Activated gamma-delta T cell treated with anti-CD3 and anti-CD28 coated beads, Interleukin-2, amount 50 U/mL, for 16 hours (primary cell): ENCODE measurements at places on chromosomes 1 and 21.

GRCh38 chr1:230854423-230854822, 13.9 kb downstream of the C1orf198 start:
- DNase-seq: no peak

GRCh38 chr1:93729502-93729901, 47.9 kb upstream of the BCAR3 start:
- DNase-seq: no peak

- no peak for DNase-seq
Measured at GRCh38 chr1:75614399-75614756, 3.5 kb upstream of the SLC44A5 start.

DNA sequence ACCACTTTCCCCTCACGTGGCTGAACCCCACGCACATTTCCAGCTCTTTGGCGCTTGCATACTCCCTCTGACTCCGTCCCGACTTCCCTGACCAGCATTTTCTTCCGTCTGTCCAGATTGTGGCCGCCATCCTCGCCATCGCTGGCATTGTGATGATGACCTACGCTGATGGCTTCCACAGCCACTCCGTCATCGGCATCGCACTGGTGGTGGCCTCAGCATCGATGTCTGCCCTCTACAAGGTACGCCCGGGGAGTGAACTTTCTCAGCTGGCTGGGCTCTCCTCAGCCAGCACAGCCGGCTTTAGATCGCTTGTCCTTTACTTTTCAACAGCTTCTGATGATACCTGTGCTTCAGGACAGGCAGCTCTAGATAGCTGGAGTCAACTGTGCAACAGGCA, 56.8 kb upstream of the COA6 start:
- no peak for DNase-seq

DNA sequence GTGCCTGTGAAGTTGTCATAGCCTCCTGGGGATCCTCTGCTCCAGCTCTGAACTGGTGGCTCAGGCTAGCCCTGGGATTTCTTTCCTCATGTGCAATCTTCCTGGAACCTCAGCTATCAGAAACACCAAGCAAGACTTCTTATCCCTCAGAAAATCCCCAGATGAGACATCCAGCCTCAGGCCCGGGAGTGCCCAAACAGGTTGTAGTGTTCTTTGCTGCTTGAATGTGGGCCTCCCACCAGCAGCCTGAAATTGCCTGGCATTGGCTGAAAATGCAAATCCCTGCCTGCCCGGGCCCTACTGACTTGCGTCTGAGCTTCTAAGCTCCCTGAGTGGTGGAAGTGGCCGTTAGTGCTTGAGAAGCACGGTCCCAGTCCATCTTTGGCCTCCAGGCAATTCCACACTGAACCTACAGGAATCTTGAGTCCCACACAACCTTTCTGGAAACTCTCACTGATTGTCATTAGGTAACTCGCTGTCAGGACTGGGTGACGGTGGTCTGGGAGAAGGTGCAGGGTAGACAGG, 146.8 kb downstream of the ZBTB18 start:
- DNase-seq: no peak

DNA sequence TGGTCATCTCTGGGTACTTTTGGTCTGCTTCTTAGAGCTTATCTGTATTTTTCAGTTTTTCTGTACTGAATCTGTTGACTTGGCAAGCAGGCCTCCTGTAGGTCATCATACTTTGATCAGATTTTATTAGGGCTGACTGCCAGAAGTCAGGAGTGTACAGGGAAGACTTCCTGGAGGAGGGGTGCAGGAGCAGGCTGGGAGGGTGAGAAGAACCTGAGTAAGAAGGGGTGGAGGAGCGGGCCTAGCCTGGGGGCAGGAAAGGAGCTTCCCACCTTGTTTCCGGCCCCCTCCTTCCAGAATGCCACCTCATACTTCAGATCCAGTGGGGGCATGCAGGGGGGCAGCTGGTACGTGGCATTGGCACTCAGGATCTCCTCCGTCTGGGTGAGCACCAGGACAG, 18.3 kb upstream of the IL22RA1 start:
- DNase-seq: no peak

- no peak for DNase-seq
Measured at GRCh38 chr1:206975306-206975705, 5.0 kb upstream of the FCAMR start.

GRCh38 chr1:72918940-72919339, 636.6 kb upstream of the NEGR1 start:
- no peak for DNase-seq

GRCh38 chr1:220226752-220227151, 45.5 kb downstream of the RAB3GAP2 start:
- DNase-seq: no peak

DNA sequence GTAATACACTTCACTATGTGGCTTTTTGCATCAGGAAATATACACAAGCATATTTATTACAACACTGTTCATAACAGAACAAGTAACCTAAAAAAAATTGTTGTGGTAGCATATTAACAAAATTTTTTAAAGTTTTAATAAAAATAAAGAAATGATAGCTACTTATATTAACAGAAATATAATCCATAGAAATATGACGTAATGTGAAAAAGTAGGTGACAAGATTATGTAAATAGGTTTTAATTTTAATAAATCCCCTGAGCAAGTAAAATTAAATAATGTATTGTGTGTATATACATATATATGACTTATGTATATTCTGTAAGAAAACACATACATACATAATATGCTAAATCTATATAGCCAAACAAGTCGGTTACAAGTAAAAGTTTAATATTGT, 359.9 kb downstream of the SEC16B start:
- DNase-seq: no peak
